ENCODE measurements at places on chromosomes 4 and X. TPM values are rescaled to one million over a fixed set of nuclear protein-coding genes. Genes with fewer than 3 reads are reported as not detected.

- DNase-seq = no peak
These were observed 236.5 kb downstream of the GLUD2 start for GRCh38 chrX:121283921-121284320.

- DNase-seq = no peak
These were observed 124.2 kb upstream of the KCNIP4 start for GRCh38 chr4:22072726-22073125.

DNA sequence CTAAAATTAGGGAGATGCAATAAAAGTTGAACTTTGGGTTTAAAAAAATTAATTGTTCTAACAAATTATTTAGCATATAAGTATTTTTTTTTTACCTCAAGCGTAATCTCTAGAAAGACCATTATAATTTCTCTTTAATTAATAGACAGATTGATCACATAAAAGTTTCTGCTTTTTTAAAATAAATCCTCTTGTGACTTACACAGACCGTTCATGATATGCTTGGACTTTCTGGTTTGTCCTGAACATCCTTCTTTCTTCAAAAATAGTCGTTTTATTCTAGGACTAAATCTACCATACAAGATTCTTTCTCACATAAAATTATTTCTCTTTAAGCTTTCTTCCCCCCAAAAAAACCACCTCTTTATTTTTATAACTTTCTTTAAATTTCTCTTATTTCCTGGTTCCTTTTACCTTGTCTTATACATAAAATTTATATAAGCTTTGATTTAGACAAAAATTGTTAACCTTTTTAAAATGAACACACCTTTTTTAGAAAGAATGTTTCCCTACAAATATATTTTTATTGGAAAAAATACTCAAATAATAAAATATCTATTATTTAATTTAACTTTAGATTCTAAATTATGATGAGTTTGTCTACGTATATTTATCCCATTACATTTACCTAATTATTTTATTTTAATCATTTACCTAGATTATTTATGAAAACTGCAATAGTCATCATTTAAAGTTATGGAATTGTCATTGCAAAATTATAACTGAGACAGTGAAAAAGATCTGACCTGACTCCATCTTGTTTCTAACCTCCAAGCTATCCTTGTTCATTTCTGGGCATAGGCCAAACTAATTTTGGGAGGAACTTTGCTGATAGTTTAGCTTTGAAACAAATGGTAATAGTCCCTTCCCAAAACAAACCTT, 37.6 kb downstream of the PGRMC2 start:
- DNase-seq = no peak

GRCh38 chrX:115372152-115372551, 82.6 kb downstream of the LUZP4 start:
- DNase-seq = peak; percentile 68

GRCh38 chr4:16139066-16139945, 55.5 kb upstream of the PROM1 start:
- no peak for DNase-seq

DNA sequence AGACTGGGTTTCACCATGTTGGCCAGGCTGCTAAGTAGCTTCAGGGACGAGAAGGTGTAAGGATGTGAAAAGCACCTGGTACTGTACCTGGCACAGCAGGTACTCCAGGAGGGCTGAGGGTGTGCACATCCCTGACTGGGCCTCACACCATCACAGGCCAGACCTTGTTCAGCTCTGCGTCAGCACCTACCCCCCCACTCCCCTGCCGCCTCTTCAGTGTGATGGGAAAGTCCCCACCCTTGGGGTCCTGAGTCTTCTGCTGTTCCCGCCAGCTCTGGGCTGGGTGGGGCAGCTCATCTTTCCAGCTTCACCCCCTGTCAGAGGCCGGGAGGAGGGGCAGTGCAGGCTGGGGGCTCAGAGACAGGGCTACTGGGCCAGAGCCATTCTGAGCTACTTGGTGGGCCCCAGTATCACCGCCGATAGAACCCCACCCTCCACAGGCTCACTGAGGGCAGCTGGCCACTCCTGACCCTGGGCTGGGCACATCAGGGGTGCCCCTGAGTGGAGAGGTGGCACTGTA, 6.7 kb upstream of the SH3BP2 start:
- no peak for DNase-seq

GRCh38 chr4:38452009-38452408, 212.0 kb upstream of the KLF3 start:
- no peak for DNase-seq

DNA sequence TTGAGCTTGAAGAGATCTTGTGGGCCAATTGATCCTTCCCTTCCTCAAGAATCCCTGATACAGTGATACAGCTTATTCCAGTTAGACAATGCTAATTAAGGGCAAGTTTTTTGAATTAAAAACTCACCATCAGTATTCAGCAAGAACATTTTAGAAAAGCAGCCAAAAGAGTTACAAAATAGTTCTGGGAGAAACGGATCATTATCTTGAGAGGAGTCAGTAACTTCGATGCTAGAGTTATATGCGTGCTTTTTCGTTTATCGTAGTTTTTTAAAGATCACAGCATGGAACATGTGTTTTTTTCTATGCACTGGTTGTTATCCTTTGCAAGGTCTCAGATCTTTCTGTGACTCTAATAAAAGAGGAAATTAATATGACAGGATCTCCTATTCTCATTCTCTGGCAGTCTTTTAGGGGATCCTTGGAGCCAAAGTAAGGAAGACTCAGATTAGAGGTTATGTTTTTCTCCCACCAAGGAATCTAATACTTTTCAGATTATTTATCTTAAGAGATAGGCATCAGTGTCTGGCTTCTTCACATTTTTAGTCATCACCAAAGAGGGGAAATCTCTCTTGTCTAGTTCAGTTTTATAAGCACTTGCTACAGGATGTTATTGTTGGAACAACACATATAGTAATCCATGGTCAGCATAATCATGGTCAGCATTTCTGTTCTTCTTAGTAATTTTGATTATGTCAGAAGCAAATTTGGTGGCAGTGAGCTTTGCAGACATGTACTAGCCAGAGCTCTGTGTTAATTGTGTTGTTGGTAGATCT, 109.7 kb downstream of the PDLIM5 start:
- peak; percentile 90 for DNase-seq

DNA sequence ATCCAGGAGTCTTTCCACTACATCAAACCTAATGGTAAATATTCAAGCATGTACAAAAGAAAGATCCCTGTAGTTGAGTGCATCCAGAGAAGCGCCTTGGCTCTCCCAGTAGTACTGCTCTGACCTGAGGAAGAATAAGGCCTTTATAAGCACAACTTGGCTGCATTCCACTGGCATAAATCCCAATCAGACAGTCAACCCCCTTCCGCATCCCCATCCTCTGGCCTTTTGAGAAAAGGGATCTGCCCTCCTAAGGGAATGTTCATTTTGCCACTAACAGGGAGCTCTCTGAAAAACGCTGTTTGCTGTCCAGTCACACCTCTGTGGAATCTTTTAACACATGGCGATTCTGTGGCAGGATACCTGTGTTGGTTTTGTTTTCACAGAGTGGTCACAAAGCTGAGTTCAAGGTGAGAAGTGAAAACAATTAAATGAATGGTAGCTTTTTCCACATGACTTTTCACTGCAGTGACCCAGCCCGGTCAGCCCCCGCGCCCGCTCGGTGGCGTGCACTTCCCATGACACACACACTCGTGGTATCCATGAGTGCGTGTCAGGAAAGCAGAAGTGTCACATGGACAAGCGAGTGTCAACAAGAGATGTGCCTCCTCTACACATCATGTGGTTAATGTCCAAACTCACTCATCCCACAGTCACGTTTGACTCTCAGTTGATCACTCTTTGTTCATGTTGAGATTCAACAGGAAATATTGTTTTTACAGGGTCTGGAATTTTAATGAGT, 112.2 kb upstream of the ENPP6 start:
- no peak for DNase-seq

DNA sequence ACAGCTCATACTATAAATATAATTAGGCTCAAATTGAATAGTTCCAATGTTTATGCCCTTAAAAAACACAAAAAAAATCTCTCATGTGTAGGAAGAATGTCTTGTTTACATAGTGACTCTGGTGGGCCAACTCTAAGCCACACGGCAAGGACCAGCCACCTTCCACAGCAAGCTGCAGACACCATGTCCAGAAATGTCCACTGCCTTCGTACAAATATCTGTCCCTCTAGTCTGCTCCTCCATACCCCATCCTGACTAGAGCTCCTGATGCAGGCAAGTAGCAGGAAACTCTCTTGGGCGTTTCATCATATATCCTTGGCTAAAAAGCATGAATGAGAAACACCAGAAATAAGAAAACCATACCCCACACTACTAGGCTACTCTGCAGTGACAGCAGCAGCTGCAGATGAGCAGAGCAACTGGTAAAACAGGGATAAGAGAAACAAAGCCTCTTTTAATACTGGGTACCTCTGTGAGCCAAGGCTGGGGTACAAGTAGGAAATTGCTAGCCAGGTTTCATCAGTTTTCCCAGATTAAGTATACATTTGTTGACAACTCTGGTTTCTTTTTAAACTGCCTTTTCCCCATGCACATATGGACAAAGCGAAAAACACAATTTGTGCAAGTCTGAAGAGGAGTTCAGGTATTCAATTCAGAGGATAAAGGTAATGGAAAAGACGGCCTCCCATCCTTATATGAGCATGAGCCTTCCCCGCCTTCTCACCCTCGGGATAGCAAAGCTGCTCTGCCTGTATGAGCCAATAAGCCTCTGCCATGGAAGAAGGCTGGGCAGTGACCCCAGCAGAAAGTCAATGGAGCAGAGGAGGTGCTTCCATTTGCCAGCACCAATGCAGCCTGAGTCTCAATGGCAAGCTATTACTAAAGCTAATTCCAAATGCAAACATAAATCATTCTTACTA, 245.4 kb downstream of the DCLK2 start:
- peak; percentile 24 for DNase-seq

GRCh38 chr4:118814058-118814457, 21.9 kb downstream of the SEC24D start:
- DNase-seq = no peak

GRCh38 chrX:36573720-36574119, 434.4 kb upstream of the FAM47C start:
- no peak for DNase-seq

DNA sequence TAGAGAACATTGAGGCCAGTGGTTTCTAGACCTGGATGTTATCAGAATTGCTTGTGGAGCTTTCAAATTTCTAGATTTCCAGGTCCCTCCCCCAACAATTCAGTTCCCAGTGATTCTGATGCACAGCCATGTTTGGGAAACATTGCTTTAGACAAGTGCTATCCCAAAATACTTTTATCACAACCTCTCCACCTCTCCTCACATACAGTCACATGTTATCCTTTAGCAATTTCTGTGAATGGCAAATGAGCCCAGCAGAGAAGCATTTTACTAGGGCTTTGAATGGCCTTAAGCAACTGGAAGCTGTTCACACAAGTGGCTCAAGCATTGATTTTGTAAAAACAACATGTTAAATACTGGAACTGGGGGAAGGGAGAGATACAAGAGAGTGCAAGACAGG, 29.7 kb downstream of the DCX start:
- DNase-seq = no peak

- no peak for DNase-seq
These were observed 15.3 kb upstream of the PITX2 start for GRCh38 chr4:110638089-110638746.

- DNase-seq = no peak
These were observed 157.9 kb downstream of the DHRSX start for GRCh38 chrX:2342874-2343273.

GRCh38 chr4:82433791-82434190, 3.4 kb downstream of the ENOPH1 start:
- DNase-seq = no peak

GRCh38 chrX:11530621-11531020, 135.1 kb downstream of the ARHGAP6 start:
- no peak for DNase-seq

- DNase-seq = peak; percentile 84
These were observed 600.6 kb downstream of the ANKRD50 start for GRCh38 chr4:124111922-124112321.

- peak; percentile 60 for DNase-seq
These were observed 8.7 kb downstream of the KIAA1210 start for GRCh38 chrX:119118780-119119395.

DNA sequence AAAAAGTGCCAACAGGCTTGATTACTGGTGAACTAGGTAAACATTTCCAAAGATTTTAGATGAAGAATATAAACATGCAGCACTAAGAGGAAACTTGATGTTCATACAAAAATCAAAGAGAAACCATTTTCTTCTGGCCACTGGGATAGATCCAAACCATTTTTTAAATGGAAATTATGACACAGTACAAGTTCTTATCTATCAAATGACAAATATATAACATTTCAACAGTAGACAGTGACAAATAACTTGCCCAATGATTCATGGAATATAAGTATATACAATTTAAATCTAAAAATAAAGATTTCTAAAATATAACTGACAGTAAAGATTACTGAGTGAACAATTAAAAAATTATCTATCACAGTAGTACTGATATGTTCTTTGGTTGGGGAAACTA, 151.1 kb downstream of the CDS1 start:
- DNase-seq = no peak

- DNase-seq = no peak
These were observed 652.2 kb upstream of the DIPK2B start for GRCh38 chrX:45852884-45853283.

DNA sequence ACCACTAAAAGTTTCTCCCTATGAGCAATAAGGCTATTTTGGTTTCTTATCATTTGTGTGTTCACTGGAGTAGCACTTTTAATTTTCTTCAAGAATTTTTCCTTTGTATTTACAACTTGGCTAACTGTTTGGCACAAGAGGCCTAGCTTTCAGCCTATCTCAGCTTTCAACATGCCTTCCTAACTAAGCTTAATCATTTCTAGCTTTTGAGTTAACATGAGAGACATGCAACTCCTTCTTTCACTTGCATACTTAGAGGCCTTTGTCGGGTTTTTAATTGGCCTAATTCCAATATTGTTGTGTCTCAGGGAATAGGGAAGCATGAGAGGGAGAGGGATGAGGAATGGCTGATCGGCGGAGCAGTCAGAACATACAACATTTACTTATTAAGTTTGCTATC, 349.8 kb downstream of the OPHN1 start:
- no peak for DNase-seq

GRCh38 chr4:114343015-114343414, 255.6 kb upstream of the UGT8 start:
- no peak for DNase-seq

DNA sequence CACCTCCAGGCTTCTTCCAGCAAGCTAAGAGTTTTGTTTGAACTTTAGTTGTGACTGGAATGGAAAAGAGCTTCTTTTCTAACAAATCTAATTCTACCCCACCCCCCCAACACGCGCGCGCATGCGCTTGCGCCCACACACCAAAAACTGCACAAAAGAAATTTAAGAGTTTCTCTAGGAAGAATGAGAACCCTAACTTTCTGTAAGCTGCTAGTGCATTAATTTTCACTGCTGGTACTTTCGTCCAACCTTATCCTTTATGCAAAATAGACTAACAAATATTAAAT, 9.0 kb upstream of the INTU start:
- DNase-seq = peak; percentile 40

- DNase-seq = peak; percentile 58
These were observed 527.7 kb upstream of the MAGEB2 start for GRCh38 chrX:29687687-29688086.

GRCh38 chrX:23341452-23341851, 6.8 kb downstream of the PTCHD1 start:
- no peak for DNase-seq

IRS4 gene
- 0.03 TPM for polyA plus RNA-seq

H2BW2 gene
- polyA plus RNA-seq = not detected

TEX13C gene
- not detected for polyA plus RNA-seq

JAKMIP1 gene
- polyA plus RNA-seq = not detected

COPS4 gene
- polyA plus RNA-seq = 29.8 TPM

IL2RG gene
- 0.07 TPM for polyA plus RNA-seq

MAGIX gene
- 0.88 TPM for polyA plus RNA-seq

COL4A6 gene
- polyA plus RNA-seq = 0.33 TPM

MRFAP1L1 gene
- polyA plus RNA-seq = 15.6 TPM

QRFPR gene
- polyA plus RNA-seq = not detected

TMEM144 gene
- 10.5 TPM for polyA plus RNA-seq

NUDT10 gene
- 0.08 TPM for polyA plus RNA-seq

TMPRSS11A gene
- polyA plus RNA-seq = not detected

NWD2 gene
- polyA plus RNA-seq = not detected

Measured in endothelial cell of umbilical vein (primary cell).